ENCODE measurements at places on chromosomes 1 and 21.
A peak's percentile ranks its signal among the peaks of the same experiment; 100 is the strongest.

GRCh38 chr1:1210726-1211540 lies 3.0 kb downstream of the TNFRSF4 start:
- DNase-seq: no peak

- DNase-seq: no peak
Measured at GRCh38 chr1:223772771-223773160, 60.4 kb downstream of the CAPN2 start.

GRCh38 chr1:230330157-230330556 lies 96.0 kb downstream of the PGBD5 start:
- no peak for DNase-seq

DNA sequence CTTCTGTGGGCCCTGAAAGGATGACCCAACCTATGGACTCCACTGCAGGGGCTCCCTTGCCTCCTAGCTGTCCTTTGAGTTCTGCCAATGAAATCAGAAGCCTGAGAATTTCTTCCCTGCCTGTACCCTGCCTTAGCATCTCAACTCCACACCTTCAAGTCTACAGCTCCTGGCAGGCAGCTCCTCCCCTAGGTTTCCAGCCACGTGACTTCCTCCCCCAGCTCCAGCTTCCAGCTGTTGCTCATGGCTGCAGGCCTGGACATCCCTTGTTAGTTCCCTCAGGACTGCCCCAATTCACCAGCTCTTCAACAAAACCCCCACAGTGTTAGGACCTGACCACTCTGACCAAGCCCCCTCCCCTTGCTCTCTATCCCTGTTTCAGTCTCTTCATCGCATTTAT lies 2.4 kb downstream of the RCAN1 start:
- no peak for DNase-seq

DNA sequence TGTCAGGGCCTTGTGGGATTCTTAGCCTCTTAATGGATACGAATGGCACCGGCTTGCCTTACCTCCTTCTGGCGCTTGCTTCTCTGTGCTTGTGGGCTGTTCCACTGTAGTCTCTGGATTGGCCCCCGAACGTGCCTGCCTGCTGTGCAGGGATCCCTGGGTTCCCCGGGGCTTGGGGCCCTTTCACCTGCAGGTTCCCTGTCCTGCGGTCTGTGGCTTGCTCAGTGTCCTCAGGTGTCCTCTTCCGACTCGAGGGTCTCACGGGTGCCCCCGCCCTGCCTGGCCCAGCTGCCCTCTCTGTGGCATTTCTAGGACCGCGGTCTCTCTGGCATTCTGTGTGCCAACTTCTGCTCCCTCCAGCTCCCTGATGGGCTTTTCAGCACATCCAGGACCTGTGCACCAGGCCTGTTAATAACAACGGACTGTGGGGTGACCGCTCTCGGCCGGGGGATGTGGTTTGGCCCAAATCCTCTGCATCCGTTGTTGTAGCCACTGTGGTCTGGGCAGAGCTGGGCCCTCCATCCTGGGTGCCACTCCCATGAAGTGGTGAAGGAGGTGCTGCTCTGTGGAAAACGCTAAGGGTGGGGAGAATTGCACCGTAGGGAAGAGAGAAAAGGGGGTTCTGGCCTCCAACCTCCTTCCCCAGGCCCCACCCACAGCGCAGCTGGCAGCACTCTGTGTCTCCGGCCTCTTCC lies 12.4 kb downstream of the COL18A1 start:
- DNase-seq: no peak

- DNase-seq: no peak
Measured at GRCh38 chr1:198845851-198846250, 207.0 kb downstream of the PTPRC start.

GRCh38 chr21:41745971-41746743 lies 20.7 kb downstream of the RIPK4 start:
- no peak for DNase-seq

DNA sequence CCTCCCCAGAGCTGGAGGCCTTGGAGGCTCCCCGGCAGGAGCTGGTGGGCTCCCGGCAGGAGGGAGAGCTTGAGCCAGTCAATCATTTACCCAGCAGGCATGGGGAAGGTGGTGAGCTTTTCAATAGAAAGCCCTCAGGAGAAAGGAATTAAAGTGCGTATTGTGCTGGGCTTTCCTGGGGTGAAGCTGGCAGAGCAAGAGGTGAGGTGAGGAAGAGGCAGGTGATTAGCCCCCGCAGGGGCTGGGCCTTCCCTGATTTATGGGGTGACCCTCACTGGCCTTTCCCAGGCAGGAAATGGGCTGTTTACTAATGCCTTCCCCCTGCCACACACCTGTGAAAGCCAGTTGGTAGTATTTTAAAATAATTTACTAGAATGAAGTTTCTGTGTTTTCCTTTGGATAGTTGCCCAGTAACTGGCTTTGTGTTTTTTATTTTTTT lies 25.8 kb downstream of the CLDN14 start:
- DNase-seq: no peak

DNA sequence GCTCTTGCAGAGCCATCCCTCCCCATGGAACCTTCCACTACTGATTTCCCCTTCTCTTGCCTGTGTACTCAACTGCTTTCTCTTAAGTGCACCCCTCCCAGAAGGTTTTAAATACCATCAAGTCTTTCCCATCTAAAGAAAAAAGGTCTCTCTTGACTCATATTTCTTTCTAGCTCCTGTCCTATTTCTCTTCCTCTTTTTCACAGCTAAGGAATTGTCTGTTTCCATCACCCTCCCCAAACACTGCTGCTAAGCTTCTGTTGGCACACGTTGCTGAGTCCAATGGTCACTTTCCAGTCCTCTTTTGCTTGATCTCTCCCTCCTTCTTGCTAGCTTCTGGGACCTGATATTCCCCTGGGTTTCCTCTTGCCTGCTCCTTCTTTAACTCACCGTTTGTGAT lies 13.3 kb upstream of the GNL2 start:
- DNase-seq: no peak

DNA sequence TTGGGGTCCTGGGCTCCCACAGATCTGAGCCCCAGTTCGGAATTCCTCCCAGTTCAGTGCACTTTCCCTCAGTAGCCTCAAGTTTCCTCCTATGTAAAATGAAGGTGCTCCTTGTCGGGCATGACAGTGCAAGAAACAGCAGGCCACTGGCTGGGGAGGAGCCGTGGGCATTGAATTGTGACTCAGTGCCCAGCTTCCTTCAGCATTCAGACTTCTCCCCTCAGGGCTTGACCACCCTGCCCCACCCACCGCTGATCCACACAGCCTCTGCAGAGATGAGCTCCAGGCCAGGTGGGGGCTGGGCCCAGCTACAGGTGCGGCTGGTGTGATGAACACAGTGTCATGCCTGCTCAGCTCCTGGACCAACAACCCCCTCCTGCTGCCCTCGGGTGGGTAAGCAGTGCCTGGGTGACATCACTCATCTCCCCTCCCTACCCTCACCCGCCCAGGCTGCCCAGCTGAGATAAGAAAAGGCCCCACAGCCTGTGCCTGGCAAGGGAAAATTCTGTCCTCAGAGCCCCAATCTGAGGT lies 4.9 kb downstream of the MOB3C start:
- no peak for DNase-seq

DNA sequence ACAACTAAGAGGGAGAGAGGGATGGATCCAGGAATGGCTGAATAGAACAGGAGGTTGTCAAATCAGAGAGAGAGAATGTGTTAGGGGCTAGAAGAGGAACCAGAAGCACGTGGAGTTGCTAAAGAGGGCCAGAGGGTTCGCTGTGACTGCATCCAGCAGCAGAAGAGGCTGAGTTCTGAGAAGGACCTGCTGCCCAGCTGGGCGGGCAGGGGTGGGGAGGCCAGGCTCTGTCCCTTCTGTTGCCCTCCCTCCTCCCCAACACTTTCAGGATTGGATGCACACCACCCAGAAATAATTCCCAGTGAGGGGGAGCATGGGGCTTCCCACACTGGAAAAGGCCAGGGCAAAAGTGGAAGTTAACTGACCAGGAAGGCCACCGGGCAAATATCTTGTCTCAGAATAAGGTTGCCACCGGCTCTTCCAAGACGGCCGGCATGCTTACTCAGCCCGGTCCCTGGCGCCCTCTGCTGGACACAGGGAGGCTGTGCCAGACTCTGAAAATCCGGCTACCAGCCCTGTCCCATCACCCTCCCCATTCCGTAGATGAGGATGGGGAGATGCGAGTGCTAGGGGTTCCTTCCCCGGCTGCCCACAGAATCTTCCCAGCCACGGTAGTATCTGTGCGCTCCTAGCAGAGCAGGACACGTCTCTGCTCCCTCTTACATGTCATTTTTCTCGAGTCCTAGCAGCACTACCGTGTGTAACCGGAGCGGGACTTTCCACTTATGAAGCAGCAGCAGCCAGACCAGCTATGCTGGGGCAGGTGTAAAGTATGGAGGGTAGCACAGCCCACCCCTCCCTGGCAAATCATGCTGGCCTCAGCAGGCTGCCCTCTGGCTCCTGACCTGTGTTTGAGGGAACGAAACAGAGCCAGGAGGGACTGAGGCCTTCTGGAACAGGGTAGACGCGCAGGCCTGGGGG lies 46.8 kb upstream of the A3GALT2 start:
- peak; percentile 88 for DNase-seq

DNA sequence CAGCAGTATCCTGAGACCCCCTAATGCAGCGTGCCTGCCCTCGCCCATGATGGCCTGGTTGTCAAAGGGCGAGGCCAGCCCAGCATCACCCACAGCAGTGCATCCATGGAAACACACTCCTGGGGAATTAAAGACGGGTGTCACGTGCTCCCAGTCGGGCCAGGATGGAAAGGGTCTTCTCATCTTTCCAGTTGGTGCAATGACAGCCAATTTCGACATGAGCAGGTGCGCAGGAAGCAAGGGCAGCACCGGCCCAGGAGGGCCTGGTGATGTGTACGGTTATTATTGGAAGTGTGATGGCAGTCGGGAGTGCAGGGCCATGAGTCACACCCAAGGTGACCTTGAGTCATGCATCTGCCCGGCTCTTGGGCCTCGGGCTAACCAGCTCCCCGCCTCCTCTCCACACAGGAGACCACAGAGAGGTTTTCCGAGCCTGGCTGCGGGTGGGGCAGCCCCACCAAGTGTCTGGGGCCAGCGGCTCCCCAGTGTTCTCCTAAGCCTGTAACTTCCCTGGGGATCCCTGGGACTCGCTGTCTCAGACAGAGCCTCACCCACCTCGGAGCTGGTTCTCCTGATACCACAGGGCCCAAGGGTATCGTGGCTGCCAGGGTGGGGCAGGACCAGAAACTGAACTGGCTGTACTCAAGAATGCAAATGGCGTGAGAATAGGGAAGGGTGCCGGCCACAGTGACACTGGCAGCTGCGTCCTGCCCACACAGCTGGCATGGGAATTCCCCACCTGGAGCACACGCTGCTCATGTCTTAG lies 119.8 kb downstream of the SIK1 start:
- peak; percentile 56 for DNase-seq

DNA sequence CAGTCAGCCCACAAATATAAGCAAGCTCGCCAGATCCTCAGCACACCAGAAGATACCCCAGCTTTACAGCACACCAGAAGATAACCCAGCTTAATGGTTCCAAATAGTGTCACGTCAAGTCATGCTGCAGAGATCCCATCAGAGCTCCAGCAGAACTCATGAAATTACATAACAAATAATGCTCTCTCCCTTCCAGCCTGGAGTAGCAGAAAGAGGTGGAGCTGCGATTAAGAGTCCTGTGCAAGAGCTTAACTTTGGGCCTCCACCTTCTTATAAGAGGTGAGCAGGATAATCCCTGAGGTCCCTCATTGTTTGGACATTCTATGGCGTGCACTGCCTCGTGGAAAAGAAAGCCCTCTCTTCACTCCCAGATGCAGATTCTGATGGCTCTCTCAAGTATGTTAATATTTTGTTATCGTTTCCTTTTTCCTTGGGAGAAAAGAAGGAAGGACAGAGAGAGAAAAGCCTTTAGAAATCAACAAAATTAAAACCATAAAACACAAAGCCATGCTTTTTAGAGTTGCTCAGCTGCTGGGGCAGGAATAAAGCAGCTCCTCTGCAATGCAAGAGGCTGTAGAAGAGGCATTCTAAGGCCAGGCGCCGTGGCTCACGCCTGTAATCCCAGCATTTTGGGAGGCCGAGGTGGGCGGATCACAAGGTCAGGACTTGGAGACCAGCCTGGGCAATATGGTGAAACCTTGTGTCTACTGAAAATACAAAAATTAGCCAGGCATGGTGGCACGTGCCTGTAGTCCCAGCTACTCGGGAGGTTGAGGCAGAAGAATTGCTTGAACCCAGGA lies 59.1 kb downstream of the GLUL start:
- DNase-seq: no peak

DNA sequence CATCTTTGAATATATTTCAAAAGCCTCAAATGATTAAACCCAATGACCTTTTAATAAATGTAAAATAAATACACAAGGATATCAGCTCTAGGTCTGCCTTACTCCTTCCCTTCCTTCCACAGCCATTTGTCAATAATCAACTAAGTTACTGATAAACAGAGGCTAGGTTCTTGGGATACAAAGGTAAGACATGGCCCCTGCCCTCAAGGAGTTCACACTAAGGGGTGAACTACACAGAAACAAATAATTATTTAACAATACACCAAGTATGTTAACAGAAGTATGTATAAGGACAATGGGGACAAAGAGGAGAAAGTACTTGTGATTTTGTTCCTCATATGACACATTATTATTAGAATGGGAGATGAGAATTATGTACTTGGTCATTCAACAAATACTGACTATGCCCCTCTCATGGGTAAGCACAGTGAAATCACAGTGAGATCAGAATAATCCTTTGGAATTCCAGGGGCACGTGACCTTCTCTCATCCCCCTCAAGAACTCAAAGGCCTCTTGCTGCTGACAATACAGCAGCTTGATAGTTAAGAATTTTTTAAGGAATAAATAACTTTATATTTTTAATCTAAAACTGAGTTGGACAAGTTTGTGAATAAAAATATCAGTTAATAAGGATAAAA lies 40.2 kb downstream of the ATP1B1 start:
- no peak for DNase-seq

DNA sequence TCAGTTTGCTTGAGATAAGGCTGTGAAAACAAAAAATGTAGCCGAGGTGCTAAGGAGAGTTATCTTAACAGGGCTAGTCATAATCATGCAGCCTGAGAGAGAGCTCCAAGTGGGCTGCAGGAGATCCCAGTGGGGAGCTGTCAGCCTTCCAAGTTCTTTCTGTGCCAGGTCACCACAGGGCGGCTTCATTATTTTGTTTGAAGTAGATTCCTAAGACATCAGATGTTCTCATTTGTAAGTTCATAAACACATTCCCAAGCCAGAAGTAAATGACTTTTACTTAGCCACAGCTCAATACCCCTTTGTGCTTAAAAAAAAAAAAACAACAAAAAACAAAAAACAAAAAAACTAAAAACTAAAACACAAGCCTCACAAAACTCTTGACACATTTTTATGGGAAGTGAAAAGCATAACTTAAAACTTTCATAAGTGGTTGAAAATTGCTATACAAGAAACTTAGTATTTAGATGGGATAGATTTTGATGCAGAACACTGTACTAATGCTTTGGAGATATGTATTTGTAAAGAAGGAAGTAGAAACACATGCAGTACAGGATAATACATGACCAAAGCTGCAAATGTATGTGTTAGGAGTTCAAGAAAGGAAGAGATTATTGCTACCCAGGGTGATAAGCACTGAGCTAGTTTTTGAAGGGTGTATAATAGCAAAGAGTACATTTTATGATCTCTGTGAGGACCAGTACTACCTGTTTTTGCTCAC lies 8.6 kb downstream of the CDC14A start:
- no peak for DNase-seq

GRCh38 chr1:226520640-226521355 lies 27.8 kb upstream of the STUM start:
- DNase-seq: no peak
